Activated CD4-positive, alpha-beta T cell treated with anti-CD3 and anti-CD28 coated beads, Interleukin-2, amount 10 ng/mL, durations not matched to agents 7 days and 5 days (primary cell): ENCODE measurements at places on chromosomes 4 and X. TPM values are rescaled to one million over a fixed set of nuclear protein-coding genes. Genes with fewer than 3 reads are reported as not detected.

DNA sequence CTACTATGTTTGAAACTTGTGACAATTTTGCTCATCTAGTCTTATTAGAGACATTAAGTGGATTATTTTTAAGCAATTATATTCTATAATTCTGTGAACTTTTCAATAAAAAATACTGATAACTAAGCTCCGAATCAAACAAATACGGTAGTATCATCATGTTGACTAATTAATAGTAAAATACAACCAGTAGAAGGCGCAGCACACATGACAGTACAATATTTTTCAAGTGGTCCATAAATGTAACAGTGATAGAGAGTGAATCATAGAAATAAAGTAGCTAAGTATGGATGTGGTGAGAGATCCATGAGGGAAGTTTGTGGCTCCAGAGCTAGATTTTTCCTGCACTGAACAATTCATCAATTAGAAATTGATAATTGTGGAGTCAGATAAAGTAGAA, 666.2 kb downstream of the KCTD8 start:
- no peaks in the 10 kb centered on the region for H3K27me3 ChIP-seq
- H3K4me1 ChIP-seq, result no peaks in the 10 kb centered on the region
- H3K27ac ChIP-seq, result no peak overlapping the region
- no peak overlapping the region for H3K4me3 ChIP-seq
- no peaks in the 10 kb centered on the region for H3K36me3 ChIP-seq
- no peak for DNase-seq

GRCh38 chr4:41517747-41518146, 20.2 kb upstream of the LIMCH1 start:
- H3K27ac ChIP-seq, result no peak overlapping the region
- no peaks in the 10 kb centered on the region for H3K36me3 ChIP-seq
- H3K4me3 ChIP-seq, result no peak overlapping the region
- H3K4me1 ChIP-seq, result no peaks in the 10 kb centered on the region
- DNase-seq, result no peak

DNA sequence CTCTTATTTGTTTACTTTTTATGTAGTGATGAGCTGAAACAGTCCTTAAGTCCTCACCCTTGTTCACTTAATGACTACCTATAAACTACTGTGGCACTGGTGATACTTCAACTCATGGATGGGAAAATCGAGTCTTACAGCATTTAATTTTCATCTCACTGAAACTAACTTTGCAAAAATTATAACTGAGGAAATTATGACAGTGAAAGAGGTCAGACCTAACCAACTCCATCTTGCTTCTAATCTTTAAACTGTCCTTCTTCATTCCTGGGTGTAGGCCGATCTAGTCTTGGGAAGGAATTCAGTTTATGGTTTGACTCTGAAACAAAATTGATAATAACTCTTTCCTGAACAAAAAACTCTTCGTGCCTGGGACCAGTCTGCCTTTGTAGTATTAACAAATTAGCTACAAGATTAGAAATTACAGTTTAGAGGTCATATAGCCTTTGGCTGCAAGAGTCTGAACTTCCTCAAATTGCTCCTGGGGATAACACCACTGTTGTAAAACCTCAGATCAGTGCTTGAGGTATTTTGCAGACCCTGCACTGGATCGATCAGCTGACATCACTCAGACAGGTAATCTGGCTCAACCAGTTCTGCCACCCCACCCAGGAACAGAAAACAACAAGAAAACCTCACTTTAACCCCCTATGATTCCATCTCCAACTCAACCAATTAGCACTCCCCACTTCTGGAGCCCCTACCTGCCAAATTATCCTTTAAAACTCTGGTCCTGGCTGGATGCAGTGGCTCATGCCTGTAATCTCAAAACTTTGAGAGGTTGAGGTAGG, 995.7 kb upstream of the PRKX start:
- H3K4me3 ChIP-seq, result no peak overlapping the region
- DNase-seq, result no peak
- no peak overlapping the region for H3K27ac ChIP-seq
- peaks cover 2% of the 10 kb centered on the region for H3K4me1 ChIP-seq
- H3K27me3 ChIP-seq, result no peaks in the 10 kb centered on the region

GRCh38 chrX:47169273-47169672, 24.3 kb downstream of the RBM10 start:
- no peak overlapping the region for H3K4me3 ChIP-seq
- H3K27me3 ChIP-seq, result no peaks in the 10 kb centered on the region
- peaks cover 16% of the 10 kb centered on the region for H3K36me3 ChIP-seq
- no peaks in the 10 kb centered on the region for H3K4me1 ChIP-seq
- DNase-seq, result no peak
- H3K27ac ChIP-seq, result no peak overlapping the region

DNA sequence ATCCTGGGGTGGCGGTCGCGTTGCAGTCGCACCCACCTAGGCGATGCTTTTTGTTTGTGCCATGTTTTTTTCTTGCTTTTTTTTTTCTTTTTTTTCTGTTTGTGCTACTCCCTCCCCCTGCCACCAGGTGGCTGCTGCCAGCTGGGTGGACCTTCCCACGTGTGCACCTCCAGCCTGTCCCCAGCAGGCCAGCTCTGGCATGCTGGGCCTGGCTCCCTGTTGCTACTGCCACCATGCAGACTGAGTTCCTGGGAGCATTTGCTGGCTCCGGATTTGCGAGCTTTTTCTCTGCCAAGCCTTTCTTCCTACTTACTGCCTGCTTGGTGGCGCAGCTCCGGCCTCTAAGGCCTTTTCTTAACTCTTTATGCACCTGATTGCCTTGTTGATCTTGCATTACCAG, 161.2 kb upstream of the WDFY3 start:
- H3K4me3 ChIP-seq, result no peak overlapping the region
- H3K27ac ChIP-seq, result no peak overlapping the region
- no peak for DNase-seq
- no peaks in the 10 kb centered on the region for H3K36me3 ChIP-seq

DNA sequence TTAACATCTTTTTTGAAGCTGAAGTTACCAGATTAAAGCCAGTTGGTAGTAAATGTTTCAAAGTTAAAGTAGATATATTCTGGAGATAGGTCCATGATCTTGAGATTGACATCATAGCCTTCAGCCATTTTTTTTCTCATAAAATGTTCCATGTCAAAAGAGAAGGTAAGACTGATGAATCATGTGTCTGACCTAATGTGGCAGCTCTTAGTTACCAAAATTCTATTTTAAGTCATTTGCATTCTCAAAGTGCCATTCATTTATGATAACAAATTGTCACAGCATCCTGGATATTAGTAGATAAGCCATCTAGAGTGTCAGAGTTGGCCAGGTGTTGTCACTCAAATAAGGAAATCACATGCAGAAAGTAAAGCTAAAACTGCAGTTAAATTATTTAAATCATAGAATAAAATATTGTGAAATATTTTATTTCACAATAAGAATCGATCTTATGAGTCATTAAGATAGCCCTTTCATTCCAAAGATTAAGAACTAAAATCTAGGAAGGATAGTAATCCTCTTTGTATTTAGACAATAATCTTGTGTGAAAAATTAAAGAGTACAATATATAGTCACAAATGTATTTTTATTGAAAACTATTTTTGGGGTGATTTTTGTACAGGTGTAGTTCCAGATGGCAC, 65.7 kb upstream of the ADAD1 start:
- DNase-seq, result no peak
- no peaks in the 10 kb centered on the region for H3K27me3 ChIP-seq
- no peak overlapping the region for H3K4me3 ChIP-seq
- peaks cover 16% of the 10 kb centered on the region for H3K36me3 ChIP-seq
- no peak overlapping the region for H3K27ac ChIP-seq

DNA sequence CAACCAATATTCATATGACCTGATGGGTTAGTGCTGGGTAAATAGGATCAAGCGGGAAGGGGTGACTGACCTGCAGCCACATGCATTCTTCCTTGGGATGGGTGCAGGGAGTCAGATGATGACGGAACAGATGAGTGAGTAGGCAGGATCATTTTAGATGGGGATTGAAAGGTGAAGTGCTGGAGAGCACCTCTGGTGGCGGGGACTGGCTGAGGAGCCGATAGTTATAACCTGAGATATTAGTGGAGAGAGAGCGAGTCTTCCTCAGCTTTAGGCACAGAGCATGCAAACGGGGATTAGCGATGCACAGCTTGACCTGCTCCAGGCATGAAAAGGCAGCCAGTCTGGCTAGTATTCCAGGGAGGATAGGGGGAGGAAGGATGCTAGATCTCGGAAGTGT, 99.1 kb downstream of the AFF1 start:
- peaks cover 4% of the 10 kb centered on the region for H3K36me3 ChIP-seq
- H3K4me3 ChIP-seq, result no peak overlapping the region
- no peak overlapping the region for H3K27ac ChIP-seq
- no peak for DNase-seq
- H3K4me1 ChIP-seq, result peaks cover 22% of the 10 kb centered on the region
- no peaks in the 10 kb centered on the region for H3K27me3 ChIP-seq

DNA sequence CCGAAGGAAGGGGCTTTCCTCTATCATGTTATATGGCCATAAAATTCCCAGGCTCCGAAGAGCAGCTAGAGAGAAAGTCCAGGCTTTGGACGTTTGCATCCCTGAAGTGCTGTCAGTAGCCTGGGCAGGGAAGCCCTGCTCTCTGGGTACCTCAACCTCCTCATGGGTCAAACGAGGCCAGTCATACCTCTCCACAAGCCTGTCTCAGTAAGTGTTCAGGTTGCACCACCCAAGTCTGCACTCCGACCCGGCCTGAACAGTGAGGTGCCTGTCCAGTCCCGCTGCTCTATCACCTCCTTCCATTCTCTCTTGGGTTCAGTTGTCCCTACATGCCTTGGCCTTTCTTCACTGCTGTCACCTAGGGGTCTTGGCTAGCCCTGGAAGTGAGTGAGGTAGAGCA, 78.9 kb downstream of the STARD8 start:
- no peaks in the 10 kb centered on the region for H3K4me1 ChIP-seq
- no peak overlapping the region for H3K4me3 ChIP-seq
- no peak for DNase-seq
- H3K36me3 ChIP-seq, result no peaks in the 10 kb centered on the region
- H3K27me3 ChIP-seq, result no peaks in the 10 kb centered on the region

GRCh38 chr4:42642101-42642797, 14.7 kb downstream of the ATP8A1 start:
- peaks cover 2% of the 10 kb centered on the region for H3K36me3 ChIP-seq
- no peak for DNase-seq
- H3K27ac ChIP-seq, result no peak overlapping the region
- no peaks in the 10 kb centered on the region for H3K27me3 ChIP-seq
- H3K4me3 ChIP-seq, result no peak overlapping the region

DNA sequence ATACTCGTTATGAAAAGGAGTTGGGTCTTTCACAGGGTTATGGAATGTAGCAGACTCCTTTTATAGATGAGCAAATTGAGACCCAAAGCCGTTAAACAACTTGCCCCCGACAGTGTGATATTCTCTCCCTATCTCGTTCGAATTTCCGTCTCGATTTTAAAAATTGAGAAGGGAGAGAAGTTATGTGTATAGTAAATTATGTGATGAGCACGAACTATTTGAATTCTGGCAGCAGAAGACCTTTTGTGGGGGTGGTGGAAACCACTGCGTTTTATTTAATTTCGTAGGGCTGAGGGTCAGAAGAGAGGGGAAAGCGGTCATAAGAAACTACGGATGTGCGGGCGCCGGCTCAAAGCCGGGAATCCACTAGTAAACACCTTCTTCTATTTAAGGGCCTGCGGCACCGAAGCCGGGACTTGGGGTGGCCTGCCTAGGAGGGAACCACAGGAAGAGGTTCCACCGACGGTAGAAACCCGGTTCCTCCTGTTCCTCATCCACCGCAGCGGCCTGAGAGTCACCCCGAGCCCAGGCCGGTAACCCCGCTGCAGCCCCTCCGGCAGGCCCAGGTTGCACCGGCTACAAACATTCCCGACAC, 1.5 kb upstream of the DDX3X start:
- DNase-seq, result peak; percentile 37
- peaks cover 21% of the 10 kb centered on the region for H3K4me1 ChIP-seq
- H3K36me3 ChIP-seq, result peaks cover 20% of the 10 kb centered on the region
- peak overlapping the region; percentile 93 for H3K4me3 ChIP-seq
- no peaks in the 10 kb centered on the region for H3K27me3 ChIP-seq

DNA sequence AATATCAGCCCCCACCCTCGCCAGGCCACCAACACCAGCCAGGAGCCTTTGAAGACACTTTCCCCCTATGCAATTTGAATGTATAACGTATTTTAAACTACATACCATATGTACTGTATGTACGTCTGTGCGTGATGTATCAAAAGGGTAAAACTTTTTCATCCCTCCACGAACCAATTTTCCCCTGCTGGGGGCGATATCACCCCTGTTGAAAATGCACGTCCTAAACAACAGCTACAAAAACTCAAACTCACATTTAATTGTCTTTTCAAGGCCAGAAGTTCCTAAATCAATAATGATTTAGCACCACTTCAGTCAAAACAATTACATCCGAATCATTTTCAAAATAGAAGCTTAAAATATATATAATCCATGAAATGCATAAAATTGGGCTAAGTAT, 1.4 kb downstream of the VEGFD start:
- no peak overlapping the region for H3K27ac ChIP-seq
- no peak overlapping the region for H3K4me3 ChIP-seq
- no peaks in the 10 kb centered on the region for H3K4me1 ChIP-seq
- no peak for DNase-seq
- no peaks in the 10 kb centered on the region for H3K27me3 ChIP-seq
- H3K36me3 ChIP-seq, result no peaks in the 10 kb centered on the region

DNA sequence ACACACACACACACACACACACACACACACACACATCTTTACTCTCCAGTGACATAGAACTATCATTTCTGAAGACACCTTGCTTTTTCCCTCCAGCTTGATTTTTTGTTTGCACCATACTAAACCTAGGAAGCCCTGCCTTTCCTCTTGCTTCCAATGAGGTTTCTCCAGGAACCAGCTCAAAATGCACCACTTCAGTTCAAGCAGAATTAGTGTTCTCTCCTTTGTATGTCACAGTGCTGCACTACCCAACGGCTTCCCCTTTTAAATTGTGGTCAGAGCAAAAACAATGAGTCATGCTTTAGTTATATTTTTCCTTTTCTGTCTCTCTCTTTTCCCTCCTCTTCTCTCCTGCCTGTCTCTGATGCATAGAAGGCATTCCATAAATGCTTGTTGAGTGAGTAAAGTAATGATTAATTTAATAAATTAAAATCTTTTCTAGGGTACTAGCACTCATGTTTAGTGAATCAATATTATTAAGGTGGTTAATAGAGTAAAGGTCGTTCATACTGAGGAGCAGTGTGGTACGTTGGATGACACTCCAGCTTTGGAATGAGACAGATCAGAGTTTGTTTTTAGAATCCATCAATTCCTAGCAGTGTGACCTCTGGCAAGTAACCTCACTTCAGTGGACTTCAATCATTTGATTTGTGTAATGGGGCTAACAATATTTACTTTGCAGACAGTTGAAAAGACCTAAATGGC, 5.9 kb downstream of the RTL3 start:
- peaks cover 40% of the 10 kb centered on the region for H3K4me1 ChIP-seq
- H3K27ac ChIP-seq, result peak overlapping the region; percentile 74
- H3K4me3 ChIP-seq, result peak overlapping the region; percentile 64

Gene GABRE
- total RNA-seq, result not detected

Gene COL4A5
- total RNA-seq, result not detected

Gene ATP11C
- total RNA-seq, result 15.4 TPM

Gene PASD1
- not detected for total RNA-seq

Gene IL3RA
- total RNA-seq, result 6.4 TPM

Gene PRSS12
- total RNA-seq, result not detected
